Temporal lobe (tissue), 4 donors: ENCODE measurements at places on chromosomes 12 and 14. TPM values are rescaled to one million over a fixed set of nuclear protein-coding genes. Genes with fewer than 3 reads are reported as not detected.

The PKP2 gene
- 6.4 TPM for total RNA-seq

The DLST gene
- 30.7 TPM for total RNA-seq

The MYO1H gene
- 0.25 TPM for total RNA-seq

The CLECL1 gene
- not detected for total RNA-seq

The KMT2D gene
- 38.4 TPM for total RNA-seq

The ASIC1 gene
- 24.6 TPM for total RNA-seq

The C1R gene
- 4.4 TPM for total RNA-seq

The SERPINA10 gene
- not detected for total RNA-seq

The CLSTN3 gene
- total RNA-seq: 72.3 TPM

The LRTM2 gene
- 2.2 TPM for total RNA-seq

The CPM gene
- total RNA-seq: 1.7 TPM

The CYP46A1 gene
- total RNA-seq: 6.1 TPM

The P2RX7 gene
- 1.7 TPM for total RNA-seq

The GPR84 gene
- total RNA-seq: not detected

The CGRRF1 gene
- total RNA-seq: 17.0 TPM

The TSPAN19 gene
- under 0.01 TPM for total RNA-seq

The GRIP1 gene
- 77.9 TPM for total RNA-seq

The CPNE6 gene
- total RNA-seq: 46.2 TPM

The FAR2 gene
- 24.3 TPM for total RNA-seq

The TMEM132D gene
- total RNA-seq: 4.9 TPM

The ETFRF1 gene
- 32.7 TPM for total RNA-seq

The POTEM gene
- total RNA-seq: not detected

The MFAP5 gene
- 1.7 TPM for total RNA-seq

The ADGRD1 gene
- total RNA-seq: 2.7 TPM
